ENCODE measurements at places on chromosomes 6 and 20.

DNA sequence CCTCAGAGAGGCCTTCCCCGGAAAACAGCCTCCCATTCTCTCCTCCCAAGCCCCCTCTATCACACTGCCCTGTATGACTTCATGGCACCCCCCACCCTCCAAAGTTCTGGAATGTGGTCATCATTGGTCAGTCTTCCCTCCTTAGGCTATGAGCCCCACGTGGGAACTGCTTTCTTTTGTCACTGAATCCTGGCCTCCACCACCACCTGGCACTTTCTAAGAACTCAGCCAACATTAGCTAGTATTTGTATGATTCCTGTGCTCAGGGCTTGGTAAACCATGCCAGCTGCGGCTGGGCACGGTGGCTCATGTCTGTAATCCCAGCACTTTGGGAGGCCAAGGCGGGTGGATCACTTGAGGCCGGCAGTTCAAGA is 8.4 kb upstream of the E2F1 start:
- no peak for DNase-seq

DNA sequence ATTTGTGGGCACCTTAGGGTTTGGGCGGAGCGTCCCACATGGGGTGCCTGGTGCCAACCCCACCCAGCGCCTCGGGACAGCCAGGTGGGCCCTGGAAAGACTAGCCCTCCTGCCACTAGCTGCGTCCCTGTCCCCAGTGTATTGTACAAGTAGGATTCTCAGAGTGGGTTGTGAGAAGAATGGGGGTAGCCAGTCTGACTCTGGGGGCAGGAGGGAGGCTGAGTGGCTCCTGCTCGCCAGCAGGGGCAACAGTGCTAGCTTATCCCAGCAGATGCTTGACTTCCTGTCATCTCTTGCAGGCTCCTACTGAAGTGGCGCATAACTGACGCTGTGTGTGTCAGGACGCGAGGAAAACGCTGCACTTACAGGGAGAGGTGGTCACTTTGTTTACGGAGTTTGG is 9.3 kb downstream of the PSMA7 start:
- no peak for DNase-seq

GRCh38 chr20:59949911-59950310 is 8.3 kb upstream of the CDH26 start:
- no peak for DNase-seq

- no peak for DNase-seq
Measured at GRCh38 chr6:14550822-14551221, 433.2 kb downstream of the CD83 start.

DNA sequence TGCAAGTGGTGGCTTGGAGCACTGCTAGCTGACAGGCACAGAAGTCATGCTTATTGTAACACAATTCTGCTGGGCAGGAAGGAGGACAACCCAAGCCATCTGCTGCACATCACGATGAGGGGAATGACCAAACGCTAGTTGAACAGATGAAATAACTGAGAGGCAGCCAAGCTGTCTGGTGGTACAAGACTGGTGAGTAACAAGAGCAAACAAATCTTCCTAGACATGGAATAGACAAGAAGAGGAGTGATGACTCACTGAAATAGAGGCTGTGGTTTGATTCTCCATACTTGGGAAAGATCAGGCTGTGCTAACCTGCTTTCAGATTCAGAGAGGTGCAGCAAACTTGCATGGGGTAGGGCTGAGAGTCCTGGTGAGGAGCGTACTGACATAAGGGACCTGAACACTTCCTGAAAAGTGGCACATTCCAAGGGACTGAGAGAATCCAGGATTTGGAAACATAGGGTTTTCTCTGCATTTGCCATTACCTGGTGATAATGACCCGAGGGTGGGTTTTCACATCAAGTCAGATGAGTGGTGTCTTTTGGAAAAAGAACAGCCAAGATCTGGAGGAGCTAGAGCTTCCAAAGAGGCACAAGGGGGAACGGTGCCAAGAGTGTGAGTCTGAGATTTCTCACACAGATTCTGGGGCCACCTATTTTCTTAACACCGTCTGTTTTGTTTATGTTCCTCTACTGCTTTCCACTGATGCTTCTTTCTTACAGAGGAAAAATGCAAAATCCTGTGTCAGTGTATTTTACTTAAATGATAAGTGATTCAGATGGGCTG is 60.0 kb downstream of the PRL start:
- no peak for DNase-seq

All from SK-N-DZ (cell line).